Coronary artery (tissue), 2 donors: ENCODE measurements at places on chromosomes 5 and 9.
A peak's percentile ranks its signal among the peaks of the same experiment; 100 is the strongest.

- DNase-seq: no peak
These were observed 135.9 kb downstream of the GADD45G start for GRCh38 chr9:89740722-89741121.

GRCh38 chr9:132027752-132028663, 51.7 kb downstream of the MED27 start:
- no peak for DNase-seq

DNA sequence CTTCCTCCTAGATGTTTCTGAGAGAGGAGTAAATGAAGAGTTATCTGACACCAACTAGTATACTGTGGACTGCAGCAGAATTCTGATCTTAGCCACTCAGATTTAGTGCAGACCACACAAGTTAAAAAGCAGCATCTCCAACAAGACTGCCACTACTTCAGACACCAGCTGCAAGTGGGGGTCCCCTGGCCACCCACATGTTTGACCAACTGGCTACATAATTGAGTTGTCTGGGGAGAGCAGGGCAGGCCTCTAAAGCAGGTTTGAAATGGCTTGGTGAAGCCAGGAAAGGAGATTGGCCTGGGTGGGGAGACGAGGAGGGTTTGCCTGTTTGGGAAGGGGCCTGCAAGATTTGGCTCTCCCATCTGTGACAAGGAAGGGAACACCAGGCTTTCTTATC, 40.5 kb upstream of the FAM81B start:
- no peak for DNase-seq

GRCh38 chr9:104506565-104506964, 2.5 kb downstream of the OR13F1 start:
- no peak for DNase-seq

DNA sequence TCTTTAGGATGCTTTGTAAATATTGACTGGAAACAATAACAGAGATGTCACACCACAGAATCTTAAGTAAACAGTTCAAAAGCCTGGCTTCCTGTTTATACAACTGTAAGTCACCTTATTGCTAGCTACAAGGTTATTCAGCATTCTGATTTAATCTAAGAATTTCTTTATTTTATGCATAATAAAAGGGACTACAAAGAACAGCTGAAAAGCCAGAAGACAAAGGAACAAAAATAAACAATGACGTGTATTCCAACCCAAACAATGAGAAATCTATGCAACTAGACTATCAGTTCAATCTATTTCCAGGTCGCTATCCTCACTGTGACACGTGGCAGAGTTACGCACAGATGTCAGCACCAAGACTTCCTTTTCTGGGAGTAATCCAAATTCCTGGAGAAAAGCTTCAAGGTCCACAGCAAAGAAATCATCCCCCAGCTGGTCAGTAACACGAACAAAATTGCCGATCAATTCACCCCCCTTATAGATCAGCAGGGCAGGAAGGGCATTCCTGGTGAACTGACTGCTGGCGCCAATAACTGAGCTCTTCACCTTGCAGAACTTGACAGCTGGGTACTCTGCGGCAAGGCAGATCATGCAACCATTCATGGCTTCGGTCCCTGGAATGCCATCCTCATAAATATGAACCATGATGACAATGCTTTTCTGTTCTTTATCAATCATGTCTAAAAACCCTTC, 8.4 kb downstream of the PDCL start:
- no peak for DNase-seq

DNA sequence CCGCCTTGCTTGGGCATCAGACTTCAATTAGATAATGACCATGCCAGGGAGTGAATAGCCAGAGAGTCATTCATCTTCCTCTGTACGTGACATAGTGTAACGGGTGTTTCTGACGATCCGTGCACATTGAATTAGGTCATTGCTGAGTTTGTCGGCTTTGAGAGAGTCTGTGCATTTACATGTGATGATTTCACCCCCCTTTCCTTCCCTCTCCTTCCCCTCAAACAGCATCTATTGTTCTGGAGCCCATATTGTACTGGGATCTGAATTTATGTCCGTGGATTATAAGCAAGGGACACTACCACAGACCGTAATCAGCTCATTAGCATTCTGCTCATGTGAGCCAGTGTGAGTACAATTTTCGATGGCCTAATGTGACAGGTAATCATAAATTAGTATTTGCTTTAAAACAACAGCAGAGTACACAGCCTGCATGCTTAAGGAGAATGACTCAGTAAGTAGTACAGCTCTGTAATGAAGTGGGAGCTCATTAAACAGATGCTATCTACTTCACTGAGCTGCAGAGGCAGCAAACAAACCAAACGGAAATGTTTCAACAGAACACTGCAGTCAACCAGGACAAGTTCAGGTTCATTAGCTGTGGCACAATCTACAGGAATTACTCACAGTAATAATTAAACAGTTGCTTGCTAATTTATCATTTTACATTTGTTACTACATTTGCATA, 302.1 kb downstream of the CSNK1G3 start:
- DNase-seq: no peak

DNA sequence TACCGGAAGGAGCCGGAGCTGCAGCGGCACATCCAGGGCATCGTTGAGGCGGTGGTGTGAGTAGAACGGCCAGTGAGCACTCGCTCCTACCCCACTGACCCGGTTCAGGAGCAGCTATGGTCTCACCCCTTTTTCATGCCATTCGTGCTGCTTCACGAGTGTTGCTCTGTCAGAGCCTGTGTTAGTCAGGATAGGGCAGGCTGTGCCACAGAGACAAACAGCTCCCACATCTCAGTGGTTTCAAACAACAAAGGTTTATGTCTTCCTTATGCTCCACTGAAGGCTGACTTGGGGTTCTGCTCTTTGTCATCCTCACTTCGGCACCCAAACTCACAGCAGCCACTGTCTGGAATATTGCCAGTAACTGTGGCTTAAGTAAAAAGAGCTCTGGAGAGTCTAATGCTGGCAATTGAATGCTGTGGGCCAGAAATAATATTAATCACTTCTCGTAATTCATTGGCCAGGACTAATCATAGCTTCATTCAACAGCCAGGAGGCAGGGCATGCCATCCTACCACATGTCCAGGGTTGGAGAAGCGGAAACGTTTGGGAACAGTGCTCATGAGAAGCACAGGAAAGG, 28.4 kb downstream of the ARHGEF37 start:
- no peak for DNase-seq

GRCh38 chr9:84978661-84979060, 309.1 kb downstream of the NTRK2 start:
- DNase-seq: no peak

DNA sequence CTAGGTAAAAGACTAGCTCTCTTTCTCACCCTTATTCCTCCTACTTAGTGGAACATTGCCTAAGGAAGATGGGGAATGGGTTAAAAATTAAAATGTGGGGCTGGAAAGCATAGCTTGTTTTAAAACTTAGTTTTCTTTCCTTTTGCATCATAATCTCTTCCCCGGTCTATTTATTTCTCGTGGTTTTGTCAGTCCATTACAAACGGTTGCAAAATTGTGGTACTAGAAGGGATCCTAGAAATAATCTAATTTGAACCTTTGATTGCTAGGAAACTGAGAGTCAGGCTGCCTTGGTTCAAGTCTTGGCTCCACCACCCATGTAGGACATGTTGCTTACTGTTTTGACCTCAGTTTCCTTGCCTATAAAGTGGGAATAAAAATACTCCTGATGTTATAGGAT, 1.3 kb downstream of the IL31RA start:
- DNase-seq: no peak

DNA sequence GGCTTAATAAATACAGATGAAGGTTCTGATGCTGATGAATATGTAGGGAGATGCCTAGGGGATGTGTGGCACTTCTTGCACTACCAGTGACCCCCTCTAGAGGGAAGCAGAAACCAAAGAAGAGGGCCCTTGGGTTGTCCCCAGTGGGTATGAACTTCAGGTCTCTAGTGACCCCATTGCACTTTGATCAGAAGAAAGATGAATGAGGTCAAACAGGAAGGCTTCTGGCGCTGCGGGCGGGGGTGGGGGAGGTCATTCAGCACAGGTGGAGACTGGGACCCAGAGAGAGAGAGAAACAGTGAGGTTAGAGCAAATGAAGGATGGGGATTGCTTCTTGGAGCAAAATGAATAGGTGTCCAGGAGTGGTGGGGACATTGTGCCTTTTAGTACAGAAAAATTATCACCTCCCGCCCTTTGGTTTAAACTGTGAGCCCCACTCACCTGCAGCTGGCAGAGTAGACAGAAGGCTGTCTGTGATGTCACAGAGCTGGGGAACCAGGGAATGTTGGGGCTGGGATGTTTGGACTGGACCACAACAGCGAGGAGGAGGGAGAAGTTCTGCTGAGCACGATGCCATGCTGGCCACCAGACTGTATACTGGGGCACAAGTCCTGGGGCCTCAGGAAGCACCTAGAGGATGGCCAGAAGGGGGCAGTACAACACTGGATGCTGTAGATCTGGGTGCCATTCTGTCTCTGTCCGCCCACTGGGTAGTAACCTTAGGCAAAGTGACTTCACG, at the start of gene TEX48:
TSS of gene TEX48 (minus strand) at position 599 of the 739 bp plus-strand sequence. CDS start 10,469 bp downstream, outside the sequence.
- no peak for DNase-seq

GRCh38 chr5:116605310-116606070, 30.9 kb upstream of the SEMA6A start:
- DNase-seq: no peak

DNA sequence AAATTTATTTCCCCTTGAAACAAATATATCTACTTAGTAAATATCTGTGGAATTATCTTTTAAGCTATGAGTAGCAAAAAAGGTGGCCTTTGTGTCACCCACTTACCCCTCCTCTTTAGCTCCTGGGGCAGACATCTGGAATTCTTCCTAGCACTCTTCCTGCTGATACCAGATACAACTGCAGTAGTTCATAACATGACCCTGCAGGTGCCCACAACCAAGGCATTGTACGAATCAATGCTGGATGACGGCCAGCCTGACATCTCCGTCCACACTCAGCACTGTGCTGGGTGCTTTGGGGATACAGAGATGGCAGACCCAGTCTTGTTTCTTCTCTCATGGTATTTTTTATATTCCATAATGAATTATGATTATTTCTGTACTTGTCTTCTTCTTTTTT, 152.3 kb downstream of the GOLPH3 start:
- no peak for DNase-seq

GRCh38 chr9:19445452-19445851, 36.6 kb downstream of the ACER2 start:
- DNase-seq: no peak

GRCh38 chr5:6633469-6634245, 417 bp downstream of the SRD5A1 start:
- DNase-seq: peak; percentile 78

DNA sequence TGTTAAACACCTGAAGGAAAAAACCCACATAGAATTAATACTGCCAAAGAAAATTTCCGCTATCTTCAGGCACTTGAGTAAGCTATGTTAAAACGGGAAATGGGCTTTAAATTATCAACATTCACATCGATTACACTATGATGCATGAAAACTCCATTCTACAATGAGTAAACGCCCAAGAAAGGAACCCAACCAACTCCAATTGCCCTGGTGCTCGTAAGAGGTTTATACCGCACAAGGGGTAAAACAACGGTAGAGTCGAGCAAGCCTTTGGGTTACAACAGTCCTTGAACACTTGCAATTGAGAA, 1.0 kb downstream of the AGTPBP1 start:
- DNase-seq: no peak

DNA sequence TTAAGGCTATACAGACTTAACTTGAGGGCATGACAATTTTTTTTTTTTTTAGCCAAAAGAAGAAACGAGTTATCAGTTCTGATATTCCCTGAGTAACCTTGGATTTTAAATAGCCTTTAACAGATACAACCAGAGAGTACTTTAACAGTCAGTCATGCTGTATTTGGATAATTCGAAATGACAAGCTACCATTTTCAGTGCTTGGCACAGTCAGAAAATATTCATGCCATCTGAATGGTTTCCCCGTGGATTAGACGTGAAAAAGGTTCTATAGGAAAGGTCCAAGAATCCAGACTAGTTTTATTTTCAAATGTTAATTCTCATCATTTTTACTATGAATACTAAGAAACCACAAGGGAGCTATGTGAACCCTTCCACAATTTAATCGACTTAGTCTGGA, 165.7 kb downstream of the PAM start:
- no peak for DNase-seq

DNA sequence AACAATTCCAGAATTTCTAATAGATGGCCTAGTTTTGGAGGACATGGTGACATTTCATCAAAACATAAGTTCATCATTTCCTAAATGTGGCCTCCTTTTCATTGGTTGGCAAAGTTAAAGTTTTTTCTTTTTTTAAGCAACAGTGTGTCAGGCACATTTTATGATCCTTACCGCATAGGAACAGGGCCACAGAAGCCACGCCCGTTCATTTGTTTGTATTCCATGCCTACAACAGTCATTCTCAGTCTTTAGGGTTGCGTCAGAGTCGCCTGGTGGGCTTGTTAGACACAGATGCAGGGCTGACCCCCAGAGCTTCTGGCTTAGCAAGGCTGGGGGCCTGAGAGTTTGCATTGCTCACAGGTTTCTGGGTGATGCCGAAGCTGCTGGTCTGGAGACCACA, 130.2 kb downstream of the HSD17B3 start:
- no peak for DNase-seq

DNA sequence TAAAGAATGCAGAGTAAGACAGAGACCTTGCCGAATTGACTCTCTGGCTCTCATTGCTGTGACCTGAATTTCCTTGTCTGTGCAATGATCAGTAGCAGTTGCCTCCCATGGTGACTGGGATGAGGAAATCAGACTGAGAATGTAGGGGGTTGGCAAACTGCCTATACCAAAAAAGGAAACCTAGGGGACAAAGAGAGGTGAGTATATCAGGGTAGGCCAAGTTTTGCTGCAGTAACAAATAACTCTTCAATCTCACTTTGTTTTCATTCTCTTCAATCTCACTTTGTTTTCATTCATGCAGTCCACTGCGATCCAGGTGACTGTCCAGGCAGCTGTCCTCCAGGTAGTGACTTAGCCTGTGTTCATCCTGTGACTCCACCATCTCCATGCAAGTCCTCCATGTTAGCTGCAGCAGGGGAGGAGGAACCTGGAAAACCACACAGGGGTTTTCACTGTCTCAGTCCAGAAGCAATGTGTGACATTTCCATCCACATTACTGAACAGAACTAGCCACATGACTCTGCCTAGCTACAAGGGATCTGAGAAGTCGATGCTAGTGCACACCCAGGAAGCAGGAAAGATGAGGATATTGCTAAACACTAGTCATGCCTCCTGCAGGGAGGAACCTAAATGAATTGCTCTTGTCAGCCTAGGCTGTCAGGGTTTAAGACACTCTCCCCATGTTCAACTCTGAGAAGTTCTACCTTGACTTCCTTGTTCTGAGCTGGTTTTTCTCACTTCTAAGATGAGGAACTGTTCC, 26.0 kb downstream of the TMEM174 start:
- DNase-seq: no peak

DNA sequence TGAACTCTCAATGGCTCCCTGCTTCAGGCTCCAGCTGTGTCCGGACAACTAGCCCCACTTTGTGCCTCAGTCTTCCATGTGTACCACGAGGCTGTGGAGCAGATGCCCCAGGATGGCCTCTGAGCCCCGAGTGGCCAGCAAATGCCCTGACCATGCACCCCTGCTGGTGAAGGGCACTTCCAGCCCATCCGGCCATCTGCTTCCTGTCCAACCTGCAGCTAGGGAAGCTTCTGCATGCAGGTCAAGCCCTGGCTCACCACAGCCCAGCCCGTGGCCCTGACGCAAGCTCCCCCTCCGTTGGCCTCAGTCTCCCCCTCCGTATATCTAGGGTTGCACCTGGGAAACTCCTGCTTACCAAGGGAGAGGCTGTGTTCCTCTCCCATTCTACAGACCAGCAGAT, 4.8 kb downstream of the NINJ1 start:
- DNase-seq: peak; percentile 74
